ENCODE measurements at places on chromosomes 4 and X.

DNA sequence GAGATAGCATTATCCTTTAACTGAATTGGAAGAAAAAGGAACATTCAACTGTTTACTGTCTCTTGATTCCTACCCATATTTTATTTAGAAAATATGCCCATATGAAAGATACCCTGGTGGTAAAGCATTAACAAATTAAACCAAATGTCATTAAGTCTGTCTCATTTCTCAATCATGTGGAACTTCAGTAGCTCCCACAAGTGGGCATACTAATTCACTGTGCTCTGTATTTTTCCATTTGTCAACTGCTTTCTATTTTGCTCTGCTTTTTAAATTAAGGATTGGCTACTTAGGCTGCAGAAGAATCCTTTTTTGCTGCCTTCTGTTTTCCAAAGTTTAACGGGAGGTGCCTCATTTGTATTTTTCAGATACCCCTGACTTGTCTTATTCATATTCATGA, 77.2 kb downstream of the DDIT4L start:
- no peak for DNase-seq

- DNase-seq = peak; percentile 74
Observed at GRCh38 chrX:105821471-105822121, 743 bp upstream of the NRK start.

DNA sequence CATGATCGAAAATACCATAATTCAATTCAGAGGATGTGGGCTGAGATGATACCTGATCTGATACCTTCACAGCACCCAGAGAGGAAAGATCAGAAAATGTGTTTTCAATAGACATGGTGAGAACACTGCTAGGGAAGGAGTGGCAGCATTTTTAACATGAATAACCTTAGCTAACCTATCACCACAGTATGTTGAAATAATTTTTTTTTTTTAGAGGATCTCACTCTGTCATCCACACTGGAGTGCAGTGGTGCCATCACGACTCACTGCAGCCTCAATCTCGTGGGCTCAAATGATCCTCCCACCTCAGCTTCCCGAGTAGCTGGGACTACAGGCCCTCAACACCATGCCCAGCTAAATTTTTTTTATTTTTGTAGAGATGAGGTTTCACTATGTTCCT, 90.5 kb upstream of the RAPGEF2 start:
- DNase-seq = peak; percentile 85

DNA sequence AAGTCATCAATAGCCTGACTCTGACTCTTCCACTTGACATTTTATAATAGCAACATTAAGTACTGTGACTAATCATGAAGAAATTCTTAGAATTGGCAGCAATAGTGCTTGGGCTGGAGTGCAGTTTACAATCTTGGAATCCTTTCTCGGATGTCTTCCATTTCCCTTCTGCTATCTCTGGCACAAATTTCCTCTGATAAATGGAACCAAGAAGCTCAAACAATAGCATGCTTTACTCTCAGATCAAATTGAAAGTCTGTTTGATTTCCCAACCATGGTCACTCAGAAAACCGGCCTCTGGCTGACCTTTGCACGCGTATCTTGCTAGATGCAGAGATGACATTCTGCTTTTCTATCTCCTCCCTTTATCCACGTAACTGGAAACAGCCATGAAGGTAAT, 99.0 kb upstream of the SPANXC start:
- peak; percentile 70 for DNase-seq

DNA sequence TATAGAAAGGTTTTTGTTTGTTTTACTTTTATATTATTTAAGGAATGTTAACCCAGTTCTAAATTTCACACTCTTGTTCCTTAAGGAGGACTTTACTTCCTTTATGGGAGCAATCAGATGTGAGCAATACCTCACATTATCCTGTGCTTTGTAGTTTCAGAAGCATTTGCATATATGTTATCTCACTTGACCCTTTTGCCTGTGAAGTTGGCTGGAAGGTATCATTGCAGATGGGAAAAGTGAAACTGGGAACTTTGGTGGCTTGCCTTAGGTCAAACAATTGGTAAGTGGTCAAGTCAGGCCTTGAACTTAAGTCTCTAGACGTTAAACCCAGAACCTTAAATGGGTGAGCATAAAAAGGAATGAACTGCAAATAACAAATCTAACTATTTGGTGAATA, 90.6 kb downstream of the AREG start:
- no peak for DNase-seq

- no peak for DNase-seq
Observed at GRCh38 chr4:6416518-6417286, 55.7 kb downstream of the PPP2R2C start.

GRCh38 chr4:147019091-147019490, 73.4 kb upstream of the TTC29 start:
- DNase-seq = peak; percentile 42
